Renal pelvis (tissue), 12 donors: ENCODE measurements at places on chromosomes 13 and 19. TPM values are rescaled to one million over a fixed set of nuclear protein-coding genes. Genes with fewer than 3 reads are reported as not detected.

- no peak for DNase-seq
Measured at GRCh38 chr13:111280681-111281585, 39.5 kb upstream of the TEX29 start.

GRCh38 chr19:8887364-8887763 is 55.2 kb downstream of the MBD3L1 start:
- no peak for DNase-seq

Gene BEST2
- polyA plus RNA-seq: 0.15 TPM

Gene SHISA7
- polyA plus RNA-seq: 0.26 TPM

Gene ZSCAN5B
- polyA plus RNA-seq: not detected
